Cerebellum (tissue), 4 donors: ENCODE measurements at places on chromosomes 11 and 22.

DNA sequence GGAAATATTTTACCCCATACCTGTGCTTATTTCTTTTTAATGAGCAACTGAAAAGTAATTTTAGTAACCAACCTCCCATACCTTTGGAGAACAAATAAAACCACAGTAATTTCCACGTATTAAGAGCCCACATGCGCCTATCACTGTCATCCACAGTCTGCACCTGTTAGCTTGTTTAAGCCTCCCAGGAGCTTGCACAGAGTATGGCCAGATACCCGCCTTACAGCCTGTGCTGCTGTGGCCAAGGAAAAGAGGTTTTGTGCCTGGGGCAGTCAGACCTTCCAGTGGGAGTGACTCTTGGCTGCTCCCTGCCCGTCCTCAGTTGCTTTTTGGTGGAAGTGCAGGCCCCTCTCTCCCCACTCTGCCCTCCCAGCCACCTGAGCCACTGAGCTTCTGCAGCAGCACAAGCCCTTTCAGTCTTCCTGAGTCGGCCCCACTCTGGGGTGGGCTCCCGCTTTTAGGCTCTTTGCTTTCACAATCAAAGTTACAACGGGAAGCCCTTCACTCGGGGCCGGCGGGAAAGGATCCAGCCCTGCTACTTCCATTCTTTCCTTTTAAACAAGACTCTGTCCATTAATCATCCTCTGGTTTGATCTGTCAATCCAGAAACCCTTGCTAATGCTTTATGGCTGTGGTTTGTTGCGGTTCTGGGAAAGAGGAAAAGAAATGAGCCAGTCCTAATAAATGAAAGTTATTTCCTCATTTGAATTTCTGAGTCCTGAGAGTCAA, 308.8 kb downstream of the TBC1D22A start:
- no peak for DNase-seq

GRCh38 chr22:42202669-42203068, 67.8 kb downstream of the TCF20 start:
- DNase-seq: no peak

DNA sequence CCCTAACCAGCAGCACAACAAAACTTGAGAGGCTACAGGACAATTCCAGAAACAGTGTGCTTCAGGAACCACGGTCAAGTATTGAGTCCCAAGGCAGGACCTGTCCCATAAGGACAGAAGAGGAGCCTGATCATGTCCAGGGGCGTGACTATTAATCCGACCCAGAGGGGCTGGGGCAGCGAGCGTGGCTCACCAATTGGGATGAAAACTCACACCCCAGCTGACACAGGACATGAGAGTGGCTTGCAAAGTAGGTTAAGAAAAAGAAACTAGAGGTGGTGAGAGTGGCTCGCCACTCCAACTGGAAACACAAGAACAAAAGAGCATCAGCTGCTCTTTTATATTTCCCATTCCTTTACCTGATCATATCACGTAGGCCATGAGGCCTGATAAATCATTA, 16.0 kb upstream of the FEZ1 start:
- DNase-seq: no peak

GRCh38 chr11:11733246-11733747, 108.5 kb upstream of the USP47 start:
- no peak for DNase-seq

- DNase-seq: peak; percentile 87
Observed at GRCh38 chr11:19676475-19677380, 35.9 kb upstream of the NAV2 start.

- no peak for DNase-seq
Observed at GRCh38 chr22:28008649-28009048, 89.6 kb upstream of the PITPNB start.

- no peak for DNase-seq
Observed at GRCh38 chr11:18785411-18785810, 6.2 kb downstream of the PTPN5 start.

- no peak for DNase-seq
Observed at GRCh38 chr11:7222619-7223018, 29.1 kb upstream of the SYT9 start.

- no peak for DNase-seq
Observed at GRCh38 chr11:1092145-1092670, 17.5 kb downstream of the MUC2 start.

DNA sequence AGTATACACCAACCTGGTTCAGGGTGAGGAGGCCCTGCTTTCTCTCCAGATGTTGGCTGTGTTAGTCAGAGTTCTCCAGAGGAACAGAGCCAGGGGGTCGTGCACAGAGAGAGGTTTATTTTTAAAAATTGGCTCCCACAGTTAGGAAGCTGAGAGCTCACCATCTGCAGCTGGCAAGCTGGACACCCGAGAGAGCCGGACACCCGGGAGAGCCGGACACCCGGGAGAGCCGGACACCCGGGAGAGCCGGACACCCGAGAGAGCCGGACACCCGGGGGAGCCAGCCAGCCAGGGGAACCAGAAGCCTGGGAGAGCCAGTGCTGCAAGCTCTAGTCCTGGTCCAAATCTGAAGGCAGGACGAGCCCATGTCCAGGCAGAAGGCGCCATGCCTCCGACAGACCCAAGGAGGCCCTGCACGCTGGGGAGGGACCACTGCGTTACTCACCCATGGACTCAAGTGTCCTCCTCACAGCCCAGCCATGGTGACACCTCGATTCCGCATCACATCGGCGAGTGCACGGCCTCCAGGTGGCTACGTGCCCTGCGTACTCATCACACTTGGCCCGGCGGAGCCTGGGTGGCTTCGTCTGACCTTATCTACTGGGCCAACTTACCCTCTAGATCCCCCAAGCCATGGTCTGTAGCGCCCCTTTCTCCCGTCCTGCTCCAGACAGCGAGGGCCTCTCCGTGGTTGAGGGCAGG, 99.0 kb downstream of the BRD1 start:
- no peak for DNase-seq

DNA sequence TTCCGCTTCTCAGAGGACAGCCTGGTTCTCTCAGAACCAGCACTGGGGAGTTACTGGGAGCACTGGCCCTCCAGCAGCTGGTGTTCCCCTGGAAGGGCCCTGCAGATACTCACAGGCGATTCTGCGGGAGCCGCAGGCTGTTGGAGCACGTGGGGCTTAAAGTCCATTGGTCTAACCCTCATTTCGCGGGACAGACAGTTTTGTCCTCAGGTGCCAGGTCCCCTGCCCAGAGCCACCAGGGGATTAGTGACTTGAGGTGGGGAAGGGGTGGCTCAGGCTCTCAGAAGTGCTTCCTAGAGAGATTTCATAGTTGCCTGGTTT, 53.9 kb downstream of the CACNA1I start:
- no peak for DNase-seq

GRCh38 chr11:113137713-113138529, 176.5 kb upstream of the TTC12 start:
- no peak for DNase-seq
